H54 (cell line): ENCODE measurements at places on chromosomes 7 and 10.

- DNase-seq = no peak
Measured at GRCh38 chr10:28620251-28620650, 57.1 kb upstream of the BAMBI start.

DNA sequence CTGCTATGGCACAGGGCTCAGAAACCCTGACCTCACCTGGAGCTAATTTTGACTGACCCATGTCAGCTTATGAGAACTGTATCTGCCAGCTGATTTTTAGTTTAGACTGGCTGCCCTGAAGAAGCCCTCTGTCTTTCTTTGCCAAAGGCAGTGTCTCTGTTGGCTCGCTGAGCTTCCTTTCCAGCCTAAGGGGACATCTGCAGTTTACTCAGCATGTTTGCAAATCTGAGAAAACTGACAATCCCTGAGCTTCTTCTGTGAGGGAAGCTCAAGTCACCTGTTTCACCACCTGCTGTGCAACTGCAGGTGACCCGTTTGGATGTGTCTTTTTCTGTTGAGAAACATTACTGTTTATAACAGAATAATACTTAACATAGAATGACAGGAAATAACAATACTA, 46.0 kb downstream of the PRKAR2B start:
- DNase-seq = no peak

- no peak for DNase-seq
Measured at GRCh38 chr10:128930515-128930914, 536.5 kb upstream of the MGMT start.

GRCh38 chr10:129759214-129760002, 204.7 kb downstream of the EBF3 start:
- DNase-seq = no peak

DNA sequence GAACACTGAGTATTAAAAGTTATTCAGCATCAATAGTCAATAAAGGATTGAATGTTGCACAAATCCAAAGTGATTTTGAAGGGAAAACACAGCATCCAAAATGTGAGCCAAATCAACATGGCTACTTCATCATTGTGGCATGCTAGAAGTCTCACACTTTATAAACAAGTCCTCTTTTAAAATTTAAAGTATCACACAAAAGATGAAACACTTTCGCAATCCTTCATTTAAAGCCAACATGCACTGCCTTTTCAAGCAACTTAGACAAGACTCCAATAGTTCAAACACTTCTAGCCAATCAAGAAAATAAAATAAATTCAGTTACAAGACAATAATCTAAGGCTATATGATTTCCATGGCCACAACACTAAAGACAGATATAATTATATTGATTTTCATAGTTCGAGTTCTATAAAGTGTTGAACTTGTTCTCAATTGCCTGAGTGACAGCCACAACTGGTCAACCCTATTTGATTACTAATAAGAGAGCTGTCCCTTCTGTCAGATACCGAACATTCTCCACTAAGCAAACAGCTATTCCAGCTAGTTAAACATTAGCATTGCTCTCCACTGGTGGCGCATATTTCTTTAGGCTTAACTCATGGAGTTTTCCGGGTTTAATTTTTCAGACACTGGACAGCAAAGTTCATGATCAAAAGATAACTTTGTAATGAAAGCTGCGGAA, 8.3 kb downstream of the EBF3 start:
- no peak for DNase-seq

DNA sequence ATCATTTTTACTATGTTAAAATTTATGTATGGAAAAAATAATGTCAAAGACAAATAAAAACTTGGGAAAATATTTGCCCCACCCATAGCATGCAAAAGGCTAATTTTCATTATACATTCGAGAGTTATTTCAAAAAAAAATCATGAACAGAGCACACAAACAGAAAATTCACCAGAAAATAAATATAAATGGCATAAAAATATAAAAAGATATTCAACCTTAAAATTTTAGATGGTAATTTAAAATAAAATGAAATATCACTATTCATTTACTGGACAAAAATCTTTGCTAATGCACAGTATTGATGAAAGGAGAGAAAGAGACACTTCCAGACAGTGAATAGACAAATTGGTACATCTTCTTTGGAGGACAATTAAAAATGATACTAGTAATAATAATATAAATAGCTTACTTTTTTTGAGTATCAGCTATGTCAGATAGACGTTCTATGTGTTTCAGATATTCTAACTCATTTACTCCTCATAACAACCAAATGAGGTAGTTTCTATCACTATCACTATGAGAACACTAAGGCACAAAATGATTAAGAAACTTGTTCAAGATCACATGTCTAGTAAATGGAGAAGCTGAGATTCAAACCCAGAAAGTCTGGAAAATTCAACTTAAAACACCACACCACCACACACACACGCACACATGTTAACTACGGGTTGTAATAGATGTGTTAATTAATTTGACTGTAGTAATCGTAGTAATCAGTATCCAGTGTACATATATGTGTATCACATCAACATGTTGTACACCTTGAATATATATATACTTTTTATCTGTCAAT, 63.0 kb downstream of the CCDC71L start:
- no peak for DNase-seq

DNA sequence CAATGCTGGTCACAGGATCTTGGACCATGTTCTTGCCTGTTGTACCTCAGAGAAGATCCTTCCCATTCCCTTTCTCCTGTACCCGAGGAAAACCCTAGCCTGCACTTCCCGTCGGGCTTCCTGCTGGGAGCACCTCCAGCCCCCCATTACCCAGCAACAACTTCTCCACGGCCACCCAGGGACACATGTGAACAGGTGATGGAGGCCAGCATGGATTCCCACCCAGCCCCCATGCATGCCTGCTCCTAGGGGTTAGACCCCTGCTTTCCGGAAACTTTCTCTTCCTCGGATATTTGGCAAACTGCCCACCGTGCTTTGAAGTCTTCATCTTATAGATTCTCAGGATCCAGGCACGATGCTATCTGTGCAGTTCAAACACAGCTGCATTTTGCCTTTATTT, 67.3 kb downstream of the CALML3 start:
- DNase-seq = no peak

DNA sequence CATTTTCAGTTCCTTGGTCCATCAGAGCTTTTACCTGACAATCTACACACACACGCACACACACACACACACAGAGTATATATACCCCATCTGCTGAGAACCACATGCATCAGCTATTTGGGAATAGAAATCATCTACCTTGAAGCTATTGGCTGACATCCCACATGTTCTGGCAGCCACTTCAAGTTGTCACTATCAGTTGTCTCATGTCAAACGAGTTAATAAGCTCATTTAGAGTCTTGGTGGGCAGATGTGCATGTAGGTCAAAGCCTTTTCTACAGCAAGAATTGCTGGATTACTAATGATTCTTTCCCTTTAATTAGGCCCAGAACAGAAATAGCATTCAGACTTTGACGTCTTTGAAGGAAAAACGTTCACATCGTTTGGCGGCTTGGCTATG, 36.8 kb downstream of the COL28A1 start:
- DNase-seq = no peak

- no peak for DNase-seq
Measured at GRCh38 chr10:34423673-34424625, 391.1 kb downstream of the PARD3 start.

GRCh38 chr10:3986493-3987142, 201.6 kb upstream of the KLF6 start:
- no peak for DNase-seq

DNA sequence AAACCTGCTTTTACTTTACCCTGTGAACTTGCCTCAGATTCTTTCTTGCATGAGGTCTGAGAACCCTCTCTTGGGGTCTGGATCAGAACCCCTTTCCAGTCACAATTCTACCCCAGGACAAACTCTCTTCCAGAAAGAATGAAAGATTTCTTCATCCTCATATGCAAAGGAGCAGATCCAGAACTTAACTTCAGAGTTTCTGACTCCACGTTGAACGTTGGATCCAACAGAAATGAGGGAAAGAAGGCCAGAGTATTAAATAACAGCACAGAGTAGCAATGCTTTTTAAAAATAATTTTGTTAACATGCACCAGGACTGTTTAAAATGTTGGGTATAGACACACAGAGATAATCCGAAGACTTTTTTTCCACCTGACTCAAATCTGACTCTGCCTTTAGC, 632.9 kb upstream of the AUTS2 start:
- DNase-seq = no peak

DNA sequence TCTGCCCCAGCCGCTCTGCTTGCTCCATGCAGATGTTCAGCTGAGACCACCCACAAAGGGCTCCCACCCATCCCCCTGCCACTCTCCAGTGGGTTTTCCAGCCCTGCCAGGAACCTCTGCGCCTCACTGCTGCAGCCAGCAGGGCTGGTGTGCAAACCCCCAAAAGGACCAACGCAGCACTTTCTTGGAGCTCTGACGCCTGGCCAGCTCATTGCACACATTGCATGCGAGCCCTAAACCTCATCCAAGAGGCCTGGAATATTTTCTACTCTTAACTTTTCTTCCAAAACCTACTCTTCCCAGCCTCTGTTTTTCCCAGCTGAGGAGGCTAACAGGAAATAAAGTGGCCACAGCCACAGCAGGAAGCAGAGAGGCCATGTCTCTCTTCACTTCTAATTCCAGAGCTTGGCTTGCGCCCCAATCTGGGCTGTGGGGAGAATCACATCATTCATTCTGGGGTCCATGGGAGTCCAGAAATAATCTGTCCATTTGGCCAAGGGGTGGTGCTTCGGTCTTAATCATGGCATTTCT, 4.6 kb upstream of the FAM170B start:
- no peak for DNase-seq

DNA sequence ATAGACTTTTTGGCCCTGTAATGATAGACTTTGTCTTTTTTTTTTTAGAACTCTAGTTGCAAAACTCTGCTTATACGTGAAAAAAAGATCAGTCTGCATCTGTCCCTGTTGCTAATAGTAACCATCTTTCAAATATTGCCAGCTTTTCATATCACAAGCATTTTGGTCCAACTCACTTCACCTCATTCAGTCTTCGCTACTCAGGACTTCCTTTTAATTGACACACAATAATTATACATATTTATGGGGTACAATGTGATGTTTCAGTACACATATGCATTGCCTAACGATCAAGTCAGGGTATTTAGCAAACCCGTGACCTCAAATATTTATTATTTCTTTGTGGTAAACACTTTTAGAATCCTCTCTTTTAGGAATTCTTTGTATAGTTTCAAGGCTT, 867.0 kb upstream of the C7orf33 start:
- no peak for DNase-seq

- no peak for DNase-seq
Measured at GRCh38 chr7:112448891-112449290, 1.4 kb upstream of the IFRD1 start.

- no peak for DNase-seq
Measured at GRCh38 chr7:5282543-5283316, at the start of gene SLC29A4. SLC29A4 (plus strand) TSS chr7:5282943; CDS start chr7:5287817, 4,874 bp downstream.

DNA sequence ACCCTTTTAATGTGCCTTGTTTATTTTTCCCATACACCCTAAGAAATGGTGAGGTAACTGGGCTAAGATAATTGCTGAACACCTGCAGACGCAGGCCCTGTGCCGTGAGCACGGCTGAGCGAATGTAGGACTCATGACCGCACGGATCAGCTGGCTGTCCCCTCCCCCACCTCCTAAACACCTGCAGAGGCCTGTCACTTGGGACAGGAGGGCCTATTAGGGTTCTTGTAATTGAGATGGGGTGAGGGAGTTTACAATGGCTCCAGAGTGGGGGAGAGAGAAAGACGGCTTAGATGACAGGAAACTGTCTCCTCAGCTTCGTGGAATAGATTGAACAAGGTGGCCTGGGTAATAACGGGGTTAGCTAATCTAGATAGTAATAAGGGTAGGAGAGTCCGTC, 291.7 kb upstream of the HABP2 start:
- no peak for DNase-seq

GRCh38 chr10:128629111-128630096, 503.2 kb upstream of the MKI67 start:
- DNase-seq = peak; percentile 9

DNA sequence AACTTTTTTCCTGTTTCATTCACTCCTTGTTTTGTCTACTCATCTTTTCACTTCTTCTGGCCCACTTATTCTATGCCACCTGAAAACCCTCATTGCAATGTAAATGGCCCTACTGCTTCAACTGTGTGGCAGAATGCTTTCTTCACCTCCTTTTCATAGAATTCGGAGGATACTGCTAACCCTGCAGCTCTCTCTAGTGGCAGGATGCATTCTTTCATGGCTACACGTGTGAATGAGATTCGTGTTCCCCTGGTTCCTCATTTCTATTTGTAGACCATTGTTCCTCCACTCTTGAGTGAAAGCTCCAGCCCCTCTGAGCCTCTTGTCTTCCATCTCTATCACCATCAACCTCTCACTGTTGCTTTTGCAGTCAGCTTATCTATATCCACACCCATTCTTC, 20.9 kb upstream of the CYP26C1 start:
- no peak for DNase-seq

DNA sequence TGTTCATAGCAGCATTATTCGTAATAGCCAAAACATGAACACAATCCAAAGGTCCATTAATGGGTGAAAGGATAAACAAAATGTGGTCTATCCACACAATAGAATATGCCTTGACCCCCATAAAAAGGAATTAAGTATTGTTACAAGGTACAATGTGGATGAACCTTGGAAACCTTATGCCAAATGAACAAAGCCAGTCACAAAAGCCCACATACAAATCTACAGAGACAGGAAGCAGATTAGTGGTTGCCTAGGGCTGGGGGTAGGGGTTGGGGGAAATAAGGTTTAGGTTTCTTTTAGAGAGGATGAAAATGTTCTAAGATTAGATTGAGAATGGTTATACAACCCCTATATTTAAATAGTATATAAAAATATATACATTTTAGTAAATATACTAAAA, 34.8 kb downstream of the PIP4K2A start:
- no peak for DNase-seq

GRCh38 chr10:132524443-132525285, 12.9 kb upstream of the INPP5A start:
- no peak for DNase-seq

DNA sequence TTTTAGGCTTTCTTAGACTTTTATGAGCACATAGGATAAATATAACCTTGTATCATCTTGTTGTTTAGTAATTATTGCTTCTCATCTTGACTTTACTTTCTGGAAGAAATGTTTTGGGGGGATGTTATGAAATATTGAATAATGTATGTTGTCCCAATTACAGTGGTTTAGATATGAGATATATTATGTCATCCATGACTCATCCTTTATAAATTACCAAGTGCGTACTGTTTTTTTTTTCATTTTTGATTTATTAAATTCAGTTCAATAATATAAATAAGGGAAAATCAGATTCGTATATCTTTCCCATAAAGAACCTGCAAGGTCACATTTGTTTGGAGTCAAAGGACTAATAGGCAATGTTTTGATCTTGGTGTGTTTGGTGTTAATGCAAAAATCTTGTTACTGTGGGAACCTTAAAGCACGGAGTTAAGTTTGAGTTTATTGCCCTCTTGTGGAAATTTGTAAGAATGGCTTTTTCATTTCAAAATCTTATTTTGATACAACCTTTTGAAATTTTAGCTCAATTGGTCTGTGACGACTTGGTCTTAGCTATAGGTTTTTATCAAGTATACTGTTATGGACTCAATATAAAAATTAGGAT, 108.6 kb downstream of the SRI start:
- DNase-seq = peak; percentile 5
